ENCODE measurements at places on chromosomes 5 and 9. TPM values are rescaled to one million over a fixed set of nuclear protein-coding genes. Genes with fewer than 3 reads are reported as not detected.

DNA sequence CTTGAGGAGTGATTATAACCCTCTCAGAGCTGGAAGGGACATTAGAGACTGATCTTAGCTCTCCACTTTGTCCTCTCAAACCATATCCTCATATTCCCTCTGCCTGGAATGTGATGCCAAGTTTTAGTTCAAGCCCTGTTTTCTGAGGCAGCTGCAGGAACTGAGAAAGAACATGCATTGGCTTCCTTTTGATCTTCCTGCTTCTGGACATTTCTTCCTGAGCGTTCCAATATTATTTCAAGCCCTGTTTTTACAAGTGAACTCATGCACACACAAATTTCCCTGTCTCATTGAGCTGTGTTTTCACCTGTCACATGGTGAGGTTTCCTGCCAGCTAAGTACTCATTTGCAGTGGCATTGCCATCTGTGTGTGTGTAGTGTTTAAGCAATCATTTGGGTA, 17.0 kb downstream of the FOCAD start:
- DNase-seq: no peak

Gene STX17
- 42.1 TPM for total RNA-seq

DNA sequence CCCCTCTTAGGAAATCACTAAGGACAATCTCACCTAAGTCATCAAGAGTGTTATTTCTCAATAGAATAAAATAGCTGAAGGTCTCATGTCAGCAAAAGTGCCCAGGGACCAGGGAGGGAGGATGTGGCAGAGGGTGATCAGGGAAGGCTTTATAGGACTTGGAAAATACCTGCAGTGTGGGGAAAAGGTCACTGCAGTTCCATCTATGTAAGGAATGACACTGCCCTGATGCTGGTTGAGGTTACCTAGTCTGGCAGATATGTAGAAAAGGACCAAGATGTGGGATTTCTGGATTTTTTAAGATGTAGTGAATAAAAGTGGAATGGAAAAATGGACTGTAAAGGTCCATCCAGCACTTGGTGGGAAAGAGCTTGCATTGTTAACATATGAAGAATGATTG, 18.3 kb downstream of the PRDM9 start:
- DNase-seq: no peak

DNA sequence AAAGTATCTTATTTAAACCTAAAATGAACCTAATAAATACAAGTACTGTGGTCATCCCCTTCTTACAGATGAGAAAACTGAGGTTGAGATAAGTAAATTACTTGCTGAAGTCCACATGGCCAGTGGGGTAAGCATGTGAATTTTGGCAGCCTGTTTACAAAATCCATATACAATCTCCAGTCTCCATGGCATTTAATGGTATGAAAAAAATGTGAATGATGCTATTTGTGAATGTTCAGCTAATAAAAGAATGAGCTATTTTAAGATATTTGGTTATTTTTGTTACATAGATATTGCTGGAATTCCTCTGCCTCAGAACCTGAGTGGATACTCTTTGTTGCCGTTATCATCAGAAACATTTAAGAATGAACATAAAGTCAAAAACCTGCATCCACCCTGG, 19.3 kb upstream of the GPR150 start:
- DNase-seq: no peak

Gene MEF2C
- total RNA-seq: 97.3 TPM

Gene IL17B
- 51.7 TPM for total RNA-seq

DNA sequence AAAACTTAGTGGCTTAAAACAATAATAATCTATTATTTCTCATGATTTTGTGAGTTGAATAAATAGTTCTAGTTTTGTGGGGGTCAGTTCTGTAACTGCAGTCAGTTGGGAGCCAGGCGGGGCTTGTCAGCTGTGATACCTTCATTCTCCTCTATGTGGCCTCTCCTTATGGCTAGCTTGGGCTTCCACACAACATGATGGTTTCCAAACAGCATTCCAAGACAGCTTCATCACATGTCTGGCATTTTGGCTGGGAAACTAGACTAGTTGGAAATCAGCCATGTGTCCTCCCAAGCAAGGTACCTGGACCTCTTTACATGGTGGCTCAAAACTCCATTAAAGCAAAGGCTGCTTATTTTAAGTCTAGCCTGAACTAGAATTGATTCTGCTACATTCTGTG, 61.4 kb upstream of the RANBP3L start:
- DNase-seq: no peak

Gene EQTN
- total RNA-seq: 0.49 TPM

Gene SHOC1
- not detected for total RNA-seq

Gene SPINK7
- total RNA-seq: not detected

Gene SPOCK1
- total RNA-seq: 52.4 TPM

DNA sequence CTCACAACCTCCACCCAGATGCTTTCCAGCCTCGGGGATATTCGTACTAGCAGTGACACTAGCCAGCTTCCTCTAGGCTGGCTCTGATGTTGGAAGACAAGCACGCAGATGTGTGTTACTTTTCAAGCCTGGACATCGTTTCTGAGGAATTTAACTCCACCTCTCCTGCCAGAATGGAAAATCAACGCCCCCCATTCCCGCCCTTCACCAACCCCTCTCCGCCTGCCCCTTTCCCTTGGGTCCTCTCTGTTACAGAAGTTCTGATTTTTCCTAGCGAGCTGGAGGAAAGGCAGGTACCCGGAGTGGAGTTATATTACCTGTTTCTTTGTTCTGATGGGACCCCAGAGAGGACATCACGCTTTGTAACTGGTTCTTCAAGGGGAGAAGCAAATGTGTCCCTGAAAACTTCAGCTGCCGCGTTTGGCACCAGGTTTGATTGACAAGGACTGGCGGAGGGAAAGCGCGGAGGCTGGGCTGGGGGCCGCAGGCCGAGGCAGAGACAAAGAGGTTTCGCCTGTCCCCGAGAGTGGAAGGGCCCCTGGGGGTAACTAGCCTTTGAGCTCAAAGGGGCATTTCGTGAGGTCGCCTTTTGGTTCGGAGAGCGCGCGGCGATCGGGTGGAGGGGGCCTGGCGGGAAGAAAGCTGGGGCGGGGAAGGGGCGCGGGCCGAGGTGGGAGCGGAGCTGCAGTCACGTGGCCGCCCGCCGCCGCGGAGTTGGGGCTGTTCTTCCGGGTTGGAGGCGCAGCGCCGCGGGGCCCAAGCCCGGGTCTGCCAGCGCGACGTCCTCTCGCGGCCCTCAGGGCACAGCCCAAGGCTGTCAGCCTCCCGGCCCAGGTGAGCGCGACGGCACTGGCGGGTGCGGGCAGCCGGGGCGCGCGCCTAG, at the start of gene NNT:
NNT (plus strand) TSS at position 720 of the 883 bp plus-strand sequence. CDS start 6,016 bp downstream, outside the sequence.
- DNase-seq: peak; percentile 87

Gene ASPN
- total RNA-seq: 14.4 TPM

- no peak for DNase-seq
These were observed 325.3 kb downstream of the TLE1 start for GRCh38 chr9:81363916-81364480.

DNA sequence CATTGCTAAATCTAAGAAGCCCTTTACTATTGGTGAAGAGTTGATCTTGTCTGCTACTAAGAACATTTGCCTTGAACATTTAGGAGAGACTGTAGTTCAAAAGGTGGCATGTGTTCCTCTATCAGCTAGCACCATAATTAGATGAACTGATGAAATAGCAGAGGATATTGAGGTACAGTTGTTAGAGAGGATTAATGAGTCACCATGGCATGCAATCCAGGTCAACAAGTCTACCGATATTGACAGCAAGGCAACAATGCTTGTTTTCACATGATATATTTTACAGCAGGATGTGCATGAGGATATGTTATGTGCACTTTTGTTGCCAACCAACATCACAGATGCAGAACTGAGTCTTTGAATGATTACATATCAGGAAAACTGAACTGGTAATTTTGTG, 134.3 kb upstream of the CDH9 start:
- no peak for DNase-seq

- DNase-seq: no peak
These were observed 82.1 kb downstream of the MAMDC2 start for GRCh38 chr9:70125621-70126263.

DNA sequence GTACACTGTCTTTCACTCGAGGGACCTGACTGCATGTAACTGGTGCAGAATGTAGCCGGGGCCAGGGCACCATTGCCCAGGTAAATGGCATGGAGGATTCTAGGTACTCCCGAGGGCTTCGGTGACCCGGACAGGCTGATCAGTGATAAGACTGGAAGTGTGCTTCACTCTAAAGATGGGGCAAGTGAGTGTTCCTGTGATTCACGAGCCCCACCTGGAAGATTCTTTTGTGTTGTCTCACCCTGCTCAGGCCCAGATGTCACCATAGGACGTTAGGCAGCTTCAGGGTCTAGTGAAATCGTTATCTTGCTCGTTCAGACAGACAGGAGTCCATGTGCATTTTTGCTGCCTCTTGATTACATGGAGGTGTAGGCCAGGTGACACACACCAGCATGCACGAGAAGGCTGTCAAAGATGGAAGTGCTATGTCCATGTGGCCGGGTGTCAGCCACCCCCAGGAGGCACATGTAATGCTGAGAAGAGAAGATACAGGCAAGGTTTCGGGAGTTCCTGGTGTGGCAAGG, 73.9 kb downstream of the WNK2 start:
- DNase-seq: no peak

GRCh38 chr5:124262470-124262869, 484.0 kb downstream of the ZNF608 start:
- no peak for DNase-seq

DNA sequence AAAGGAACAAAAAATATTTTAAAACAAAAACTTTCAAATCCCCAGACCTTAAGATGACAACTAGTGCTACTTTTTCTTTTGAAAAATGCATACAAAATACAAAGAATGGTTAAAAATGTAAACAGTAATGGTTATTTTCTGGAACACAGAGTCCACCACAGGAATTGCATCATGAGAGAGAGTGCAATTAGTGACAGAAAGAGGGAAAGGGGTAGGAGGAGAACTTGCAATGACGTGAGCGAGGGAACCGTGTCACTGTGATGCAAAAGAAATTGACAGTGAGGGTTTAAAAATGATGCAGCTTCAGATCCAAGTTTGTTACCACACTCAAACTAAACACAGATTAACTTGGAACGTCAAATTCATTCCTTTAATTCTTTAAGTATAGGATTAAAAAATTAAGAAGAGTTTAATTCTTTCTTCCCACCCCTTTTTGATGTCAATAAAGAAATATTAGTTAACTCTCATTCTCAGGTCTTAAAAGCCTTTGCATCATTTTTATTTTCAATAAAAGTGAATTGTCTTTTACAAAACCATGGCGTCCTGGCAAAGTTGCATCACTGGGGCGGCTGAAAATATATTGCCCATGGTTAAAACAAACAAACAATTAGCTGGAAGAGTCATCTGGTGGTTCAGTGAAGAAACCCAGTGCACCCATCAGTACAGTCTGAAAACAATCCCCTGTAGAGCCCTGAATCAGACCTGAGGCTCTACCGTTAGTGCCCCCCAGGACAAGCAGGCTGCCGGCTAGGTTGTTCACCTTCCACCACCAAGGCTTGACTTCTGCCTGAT, 39.5 kb downstream of the MACROH2A1 start:
- DNase-seq: no peak

Data from sciatic nerve (tissue), 2 donors.